ENCODE measurements at places on chromosomes 12 and 14. TPM values are rescaled to one million over a fixed set of nuclear protein-coding genes. Genes with fewer than 3 reads are reported as not detected.

- DNase-seq = no peak
Observed at GRCh38 chr14:69955855-69956845, 76.9 kb downstream of the SMOC1 start.

DNA sequence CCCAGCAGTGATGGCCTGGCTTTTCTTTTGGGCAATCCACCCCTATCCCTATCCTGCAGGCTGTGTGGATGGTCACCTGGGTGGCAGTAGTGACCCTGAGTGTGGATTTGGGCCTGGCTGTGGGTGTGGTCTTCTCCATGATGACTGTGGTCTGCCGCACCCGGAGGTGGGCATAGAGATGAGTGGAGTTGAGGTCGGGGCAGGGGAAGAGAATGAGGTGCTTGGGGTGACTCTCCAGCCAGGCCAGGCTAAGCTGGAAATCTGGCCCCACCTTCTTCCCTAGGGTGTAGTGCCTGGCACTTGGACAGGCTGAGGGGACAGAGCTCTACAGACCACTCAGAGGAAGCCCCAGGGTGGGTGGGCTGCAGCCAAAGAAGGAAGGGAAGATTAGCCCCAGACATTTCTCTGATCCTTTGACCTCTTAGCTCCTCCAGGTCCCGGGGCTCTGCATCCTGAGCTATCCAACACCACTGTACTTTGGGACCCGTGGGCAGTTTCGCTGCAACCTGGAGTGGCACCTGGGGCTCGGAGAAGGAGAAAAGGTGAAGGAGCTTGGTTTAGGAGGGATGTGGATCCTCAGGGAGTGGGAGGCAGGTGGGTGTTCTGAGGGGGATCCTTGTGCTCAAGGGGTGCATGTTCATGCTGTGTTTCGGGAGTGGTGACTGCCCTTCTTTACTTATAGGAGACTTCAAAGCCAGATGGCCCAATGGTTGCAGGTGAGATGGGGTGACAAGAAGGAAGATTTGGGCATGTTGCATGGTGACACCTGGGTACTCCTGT, 8.4 kb downstream of the B4GALNT1 start:
- DNase-seq = no peak

- DNase-seq = no peak
Observed at GRCh38 chr12:14768823-14769405, 34.4 kb downstream of the WBP11 start.

GRCh38 chr12:23750923-23751322, 198.5 kb downstream of the SOX5 start:
- no peak for DNase-seq

DNA sequence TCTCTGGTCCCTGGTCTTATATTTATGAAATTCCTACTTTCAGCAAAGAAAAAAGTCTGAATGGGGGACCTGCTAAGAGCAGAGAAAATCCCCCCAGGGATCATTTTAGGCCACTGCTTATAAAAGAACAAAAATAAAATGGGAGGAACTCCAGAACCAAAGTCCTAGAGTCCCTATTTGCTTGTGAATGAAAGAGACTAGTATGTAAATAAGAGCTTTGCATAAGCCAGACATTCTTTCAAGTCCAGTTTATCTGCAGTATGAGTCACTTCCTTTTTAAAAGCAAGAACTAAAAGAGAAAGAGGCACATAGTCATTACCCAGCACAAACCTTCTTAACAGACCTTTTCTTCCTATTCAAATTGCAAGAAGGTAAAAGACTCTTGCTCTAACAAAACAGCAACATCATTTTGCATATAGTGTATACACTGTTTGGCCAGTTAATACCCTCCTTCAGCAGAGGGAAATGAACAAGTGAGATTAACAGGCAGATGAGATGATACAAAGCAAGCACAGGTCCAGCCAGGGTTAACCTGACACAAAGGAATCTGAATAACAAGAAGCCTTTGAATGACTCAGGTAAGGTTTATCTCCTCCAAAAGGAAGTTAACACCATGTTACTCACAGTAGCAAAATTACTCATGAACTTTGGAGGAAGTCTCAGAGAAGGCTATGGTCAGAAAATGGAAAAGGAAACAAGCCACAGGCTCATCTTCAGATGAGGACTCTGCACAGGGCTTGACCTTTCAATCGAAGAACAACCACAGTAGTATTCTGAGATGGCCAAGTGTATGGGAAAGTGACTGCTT, 87.3 kb downstream of the PHLDA1 start:
- no peak for DNase-seq

- no peak for DNase-seq
Observed at GRCh38 chr14:33964599-33965317, 13.9 kb upstream of the EGLN3 start.

- no peak for DNase-seq
Observed at GRCh38 chr14:79544698-79545070, 666.6 kb downstream of the DIO2 start.

DNA sequence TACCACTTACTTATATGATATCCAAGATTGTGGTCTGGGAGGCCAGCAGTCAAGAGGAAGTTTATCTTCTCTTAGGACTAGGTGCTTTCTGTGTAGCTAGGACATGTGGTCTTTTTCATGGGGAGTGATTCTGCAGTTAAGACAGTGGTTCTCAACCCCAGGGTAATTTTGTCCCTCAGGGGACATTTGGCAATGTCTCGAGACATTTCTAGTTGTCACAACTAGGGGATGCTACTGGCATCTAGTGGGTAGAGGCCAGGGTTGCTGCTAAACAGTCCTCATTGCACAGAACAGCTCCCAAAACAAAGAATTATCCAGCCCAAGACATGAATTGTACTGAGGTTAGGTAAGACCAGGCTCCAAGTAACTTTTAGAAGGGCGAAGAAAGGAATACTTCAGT, 20.0 kb downstream of the AMDHD1 start:
- no peak for DNase-seq

GRCh38 chr12:62653304-62653703, 186.7 kb downstream of the MON2 start:
- no peak for DNase-seq

DNA sequence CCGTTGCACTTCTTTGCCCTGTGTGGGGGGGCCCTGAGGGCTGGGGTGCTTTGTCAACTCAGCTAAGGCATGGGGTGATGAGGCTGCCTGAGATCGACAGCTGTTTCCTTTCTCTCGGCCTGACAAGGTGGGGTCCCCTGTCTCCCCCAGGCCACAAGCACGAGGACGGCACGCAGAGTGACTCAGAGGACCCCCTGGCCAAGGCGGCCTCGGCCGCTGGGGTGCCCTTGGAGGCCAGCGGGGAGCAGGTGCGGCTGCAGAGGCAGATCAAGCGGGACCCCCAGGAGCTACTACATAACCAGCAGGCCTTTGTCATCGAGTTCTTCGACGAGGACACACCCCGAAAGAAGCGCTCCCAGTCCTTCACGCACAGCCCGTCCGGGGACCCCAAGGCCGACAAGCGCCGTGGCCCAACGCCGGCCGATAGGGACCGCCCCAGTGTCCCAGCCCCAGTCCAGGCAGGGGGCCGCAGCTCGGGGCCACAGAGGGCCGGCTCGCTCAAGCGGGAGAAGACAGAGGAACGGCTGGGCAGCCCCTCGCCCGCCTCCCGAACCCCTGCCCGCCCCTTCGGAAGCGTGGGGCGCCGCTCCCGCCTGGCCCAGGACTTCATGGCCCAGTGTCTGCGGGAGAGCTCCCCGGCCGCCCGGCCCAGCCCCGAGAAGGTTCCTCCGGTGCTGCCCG, 18.8 kb downstream of the CEP170B start:
- DNase-seq = no peak

DNA sequence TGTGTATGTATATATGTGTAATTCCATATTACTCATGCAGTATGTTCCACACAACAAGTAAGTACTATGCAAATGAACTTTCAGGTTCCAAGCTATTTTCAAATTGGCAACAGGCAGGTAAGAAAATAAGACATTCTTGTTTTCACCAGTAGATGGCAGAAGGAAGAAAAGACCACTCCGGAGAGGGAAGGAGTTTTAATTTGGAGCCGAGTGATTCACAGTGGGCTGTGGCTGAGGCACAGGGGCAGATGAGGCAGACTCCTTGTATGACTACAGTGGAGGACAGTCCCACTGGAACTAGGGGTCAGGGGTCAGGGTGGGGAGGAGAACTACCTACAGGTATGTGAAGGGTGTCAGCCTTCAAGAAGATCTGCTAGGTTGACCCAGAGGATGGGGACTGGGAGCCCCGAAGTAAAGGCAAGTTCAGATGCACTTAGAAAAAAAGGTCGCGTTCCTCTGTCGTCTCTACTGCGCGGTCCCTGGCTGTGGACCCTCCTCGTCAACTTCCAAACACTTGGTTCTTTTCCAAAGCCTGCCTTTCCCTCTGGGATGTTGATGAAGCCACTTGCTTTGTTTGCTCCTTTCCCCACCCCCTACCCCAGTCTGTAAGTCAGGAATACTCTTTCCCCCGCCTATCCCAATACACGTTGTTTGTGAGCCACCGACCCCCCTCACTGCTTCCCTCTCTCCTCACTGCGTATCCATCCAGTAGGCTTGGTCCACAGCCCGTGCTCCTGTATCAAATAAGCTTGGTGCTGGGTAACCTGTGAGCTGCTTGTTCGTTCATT, 24.1 kb downstream of the DDX47 start:
- DNase-seq = no peak

GRCh38 chr12:4148418-4149056, 125.0 kb upstream of the CCND2 start:
- no peak for DNase-seq

DNA sequence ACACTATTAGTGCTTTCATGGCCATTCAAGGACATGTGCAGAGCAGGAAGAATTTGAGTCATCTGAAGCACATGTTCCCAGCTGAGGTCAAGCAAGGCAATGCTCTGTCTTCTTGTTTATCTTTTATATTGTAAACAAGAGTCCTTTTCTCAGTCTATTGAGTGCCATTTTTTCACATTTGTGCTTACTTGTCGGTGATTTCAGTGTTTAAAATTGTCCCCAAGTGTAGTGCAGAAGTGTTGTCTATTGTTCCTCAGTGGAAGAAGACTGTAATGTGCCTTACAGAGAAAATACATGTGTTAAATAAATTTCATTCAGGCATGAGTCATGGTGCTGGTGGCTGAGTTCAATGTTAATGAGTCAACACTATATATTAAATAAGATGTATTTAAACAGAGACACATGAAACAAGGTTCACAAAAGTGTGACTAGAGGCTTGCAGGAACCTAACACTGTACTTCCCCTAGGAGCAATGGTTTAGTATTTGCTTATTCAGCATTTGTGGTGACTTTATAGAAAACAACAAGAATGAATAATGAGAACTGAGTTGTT, 391.1 kb downstream of the LRIG3 start:
- DNase-seq = no peak

- no peak for DNase-seq
Observed at GRCh38 chr12:26810330-26810729, 22.7 kb downstream of the ITPR2 start.

- DNase-seq = no peak
Observed at GRCh38 chr12:32502693-32503502, 103.5 kb downstream of the FGD4 start.

Gene AMHR2
- polyA plus RNA-seq = 0.36 TPM

Gene PCNX4
- polyA plus RNA-seq = 94.6 TPM

Gene CCDC196
- 0.24 TPM for polyA plus RNA-seq

Gene RTL1
- not detected for polyA plus RNA-seq

Gene GRIN2B
- 1.2 TPM for polyA plus RNA-seq

Gene SLC22A17
- 61.2 TPM for polyA plus RNA-seq

Gene OR4K5
- not detected for polyA plus RNA-seq
